Stimulated activated naive CD8-positive, alpha-beta T cell treated with anti-CD3 and anti-CD28 coated beads, Interleukin-15, Interleukin-2, amounts not matched to agents 100 U/mL and 50 U/mL, for 24 hours (primary cell): ENCODE measurements at places on chromosomes 12 and 14.

GRCh38 chr12:16789204-16789790, 183.3 kb upstream of the LMO3 start:
- no peak for DNase-seq

GRCh38 chr12:131943876-131944275, 5.9 kb upstream of the EP400 start:
- no peak for DNase-seq

DNA sequence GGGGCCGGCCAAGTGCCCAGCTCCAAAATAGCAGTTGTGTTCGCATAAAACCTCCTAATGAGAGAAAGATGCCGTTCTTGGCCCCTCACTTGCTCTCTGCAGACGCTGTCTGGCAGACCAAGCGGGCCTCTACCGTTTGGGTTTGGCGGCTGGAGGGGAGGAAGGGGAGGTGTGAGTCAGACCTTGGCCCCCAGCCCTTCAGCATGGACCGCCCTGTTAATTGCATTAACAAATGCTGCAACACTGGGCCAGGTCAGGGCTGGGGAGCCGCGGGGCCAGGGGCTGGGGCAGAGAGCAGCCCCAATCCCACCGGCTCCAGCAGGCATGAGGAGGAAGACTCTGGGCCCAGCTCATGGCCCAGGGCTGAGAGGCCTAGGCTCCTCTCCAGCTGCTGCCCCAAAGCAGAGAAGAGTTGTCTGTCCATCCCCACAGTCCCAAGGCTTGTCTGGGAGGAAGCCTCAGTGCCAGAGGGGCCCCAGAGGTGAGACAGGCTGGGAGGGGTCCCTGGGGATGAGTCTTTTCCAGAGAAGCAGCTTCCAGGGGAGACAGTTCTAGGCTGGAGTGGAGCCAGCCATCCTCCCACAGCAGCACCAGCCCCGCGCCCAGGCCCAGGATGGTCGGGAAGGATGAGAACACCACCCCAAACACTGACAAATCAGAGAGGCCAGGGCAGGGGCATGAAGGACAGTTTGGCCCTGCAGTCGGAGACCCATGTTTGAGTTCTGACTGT, 16.9 kb downstream of the LTBP2 start:
- DNase-seq: no peak

- no peak for DNase-seq
Observed at GRCh38 chr12:50665170-50665569, 98.7 kb upstream of the ATF1 start.
